ENCODE measurements at places on chromosomes 16 and 17. TPM values are rescaled to one million over a fixed set of nuclear protein-coding genes. Genes with fewer than 3 reads are reported as not detected.

GRCh38 chr16:75256696-75257343, 5.4 kb upstream of the BCAR1 start:
- no peak for DNase-seq

DNA sequence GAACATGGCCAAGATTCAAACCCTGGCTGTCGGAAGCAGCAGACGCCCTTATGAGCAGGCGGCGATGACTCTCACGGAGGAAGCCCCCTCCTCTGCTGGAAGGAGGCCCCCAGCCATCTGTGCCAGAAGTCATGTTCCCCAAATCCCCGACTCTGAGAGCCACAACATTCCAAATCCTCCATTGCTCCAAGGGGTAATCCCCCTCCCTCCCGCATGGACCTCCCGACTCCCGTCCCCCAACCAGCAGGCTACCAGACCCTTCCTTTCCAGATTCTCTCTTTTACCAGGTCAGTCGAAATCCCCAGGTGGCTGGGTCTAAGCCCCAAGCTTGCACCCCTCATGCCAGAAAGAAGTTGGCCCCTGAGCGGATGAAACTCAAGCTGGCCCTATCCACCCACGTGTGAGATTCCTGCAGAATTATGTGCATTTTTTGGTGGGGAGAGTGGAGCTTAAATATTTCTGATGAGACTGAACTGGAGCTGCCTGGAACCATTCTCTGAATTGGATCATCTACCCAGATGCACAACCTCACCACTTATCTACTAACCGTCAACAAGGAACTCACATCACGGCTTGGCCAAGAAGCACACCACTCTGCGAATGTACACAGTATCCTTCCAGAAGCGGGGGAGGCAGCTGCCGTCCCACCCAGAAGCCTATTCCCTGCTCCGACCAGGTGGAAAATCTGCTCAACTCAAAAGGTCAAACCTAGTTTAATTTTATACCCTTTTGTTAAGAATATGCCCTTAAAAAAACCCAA, 283.5 kb downstream of the C16orf95 start:
- DNase-seq: no peak

Gene PRCD
- total RNA-seq: 7.2 TPM

DNA sequence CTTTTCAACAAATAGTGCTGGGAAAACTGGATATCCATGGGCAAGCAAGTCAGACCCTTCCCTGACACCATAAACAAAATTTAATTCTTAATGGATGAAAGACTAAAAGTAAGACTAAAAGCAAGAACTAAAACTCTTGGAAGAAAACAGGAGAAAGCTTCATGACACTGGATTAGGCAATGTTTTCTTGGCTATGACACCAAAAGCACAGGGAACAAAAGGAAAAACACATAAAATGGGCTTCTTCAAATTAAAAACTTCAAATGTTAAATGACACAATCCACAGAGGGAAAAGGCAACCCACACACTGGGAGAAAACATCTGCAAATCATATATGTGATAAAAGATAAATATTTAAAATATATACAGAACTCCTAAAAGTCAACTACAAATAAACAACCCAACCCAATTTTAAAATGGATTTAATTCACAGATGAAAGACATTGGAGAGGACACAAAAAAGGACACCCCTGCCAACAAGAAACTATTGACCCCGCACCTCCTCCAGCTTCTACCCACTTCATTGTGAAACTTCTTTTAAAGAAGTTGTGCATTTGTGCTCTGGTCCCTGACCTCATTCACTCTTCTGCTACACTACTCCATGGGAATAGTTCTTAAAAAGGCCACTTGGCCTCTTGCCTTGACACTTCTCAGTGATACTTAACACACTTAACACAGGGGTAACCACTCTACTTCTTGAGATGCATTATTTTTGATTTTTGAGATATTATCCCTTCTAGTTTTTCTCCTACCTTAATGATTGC, 80.3 kb downstream of the TRIM37 start:
- no peak for DNase-seq

GRCh38 chr17:79657861-79658810, 47.3 kb upstream of the RBFOX3 start:
- no peak for DNase-seq

DNA sequence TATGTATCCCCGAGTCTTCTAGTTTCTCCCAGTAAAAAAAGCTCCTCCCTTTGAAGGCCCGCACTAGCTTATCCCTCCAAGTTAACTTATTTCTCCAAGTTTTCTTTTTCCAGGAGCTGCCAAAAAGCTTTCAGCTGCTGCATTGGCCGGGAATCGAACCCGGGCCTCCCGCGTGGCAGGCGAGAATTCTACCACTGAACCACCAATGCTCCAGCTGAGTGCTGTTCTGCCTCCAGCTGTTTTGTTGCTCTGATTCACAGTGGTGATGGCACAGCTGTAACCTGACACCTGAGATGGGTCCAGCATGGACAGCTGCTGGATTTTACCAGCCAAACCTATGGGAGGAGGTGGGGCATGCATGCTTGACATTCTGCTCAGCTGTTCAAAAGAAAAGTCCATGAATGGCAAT, 22.1 kb downstream of the VAC14 start:
- peak; percentile 73 for DNase-seq

DNA sequence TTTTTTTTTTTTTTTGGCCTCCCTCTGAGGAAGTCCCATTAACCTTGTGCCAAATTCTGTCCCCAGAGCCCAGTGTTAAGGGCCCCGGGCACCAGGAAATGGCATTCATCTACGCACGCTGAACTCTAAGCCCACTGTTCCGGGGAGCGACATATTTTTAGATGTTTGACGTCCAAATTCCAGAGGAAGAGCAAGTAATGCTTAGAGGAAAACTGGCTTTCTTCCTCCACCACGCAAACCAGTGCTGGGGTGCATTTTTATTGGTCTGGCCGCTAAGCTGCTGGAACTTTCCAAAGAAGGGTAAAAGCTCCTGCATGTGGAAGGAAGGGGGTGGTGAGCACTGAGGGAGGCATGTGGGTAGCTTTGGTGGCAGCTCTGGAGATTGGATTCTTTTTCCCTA, 8.3 kb downstream of the WFDC1 start:
- DNase-seq: no peak

DNA sequence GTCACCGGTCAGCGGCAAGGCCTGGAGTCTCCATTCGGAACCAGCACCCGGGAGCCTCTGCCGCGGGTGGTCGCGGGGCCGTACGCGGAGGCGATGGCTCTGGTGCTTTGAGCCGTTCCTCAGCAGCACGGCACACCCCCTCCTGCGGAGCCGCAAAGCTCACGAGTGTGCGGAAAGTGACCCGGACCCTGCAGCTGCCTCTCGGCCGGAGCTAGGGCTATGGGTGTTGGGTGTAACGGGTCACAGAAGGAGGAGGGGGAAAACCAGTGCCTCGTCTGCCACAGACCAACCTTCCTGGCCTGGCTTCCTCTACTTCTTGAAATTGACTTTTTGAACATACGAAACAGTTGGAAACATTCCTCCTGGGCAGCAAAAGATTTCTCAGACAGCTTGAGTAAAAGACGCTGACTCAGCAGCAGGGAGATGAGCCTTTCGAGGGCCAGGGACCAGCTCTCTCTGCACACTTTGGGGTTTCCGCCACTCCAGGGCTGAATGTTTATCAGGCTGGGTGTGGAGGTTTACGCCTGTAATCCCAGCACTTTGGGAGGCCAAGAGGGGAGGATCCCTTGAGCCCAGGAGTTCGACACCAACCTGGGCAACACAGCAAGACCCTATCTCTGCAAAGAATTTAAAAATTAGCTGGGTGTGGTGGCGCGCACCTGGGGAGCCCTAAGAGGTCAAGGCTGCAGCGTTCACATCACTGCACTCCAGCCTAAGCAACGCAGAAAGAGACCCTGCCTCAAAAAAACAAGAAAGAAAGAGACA, 26.4 kb upstream of the PITPNA start:
- DNase-seq: no peak

DNA sequence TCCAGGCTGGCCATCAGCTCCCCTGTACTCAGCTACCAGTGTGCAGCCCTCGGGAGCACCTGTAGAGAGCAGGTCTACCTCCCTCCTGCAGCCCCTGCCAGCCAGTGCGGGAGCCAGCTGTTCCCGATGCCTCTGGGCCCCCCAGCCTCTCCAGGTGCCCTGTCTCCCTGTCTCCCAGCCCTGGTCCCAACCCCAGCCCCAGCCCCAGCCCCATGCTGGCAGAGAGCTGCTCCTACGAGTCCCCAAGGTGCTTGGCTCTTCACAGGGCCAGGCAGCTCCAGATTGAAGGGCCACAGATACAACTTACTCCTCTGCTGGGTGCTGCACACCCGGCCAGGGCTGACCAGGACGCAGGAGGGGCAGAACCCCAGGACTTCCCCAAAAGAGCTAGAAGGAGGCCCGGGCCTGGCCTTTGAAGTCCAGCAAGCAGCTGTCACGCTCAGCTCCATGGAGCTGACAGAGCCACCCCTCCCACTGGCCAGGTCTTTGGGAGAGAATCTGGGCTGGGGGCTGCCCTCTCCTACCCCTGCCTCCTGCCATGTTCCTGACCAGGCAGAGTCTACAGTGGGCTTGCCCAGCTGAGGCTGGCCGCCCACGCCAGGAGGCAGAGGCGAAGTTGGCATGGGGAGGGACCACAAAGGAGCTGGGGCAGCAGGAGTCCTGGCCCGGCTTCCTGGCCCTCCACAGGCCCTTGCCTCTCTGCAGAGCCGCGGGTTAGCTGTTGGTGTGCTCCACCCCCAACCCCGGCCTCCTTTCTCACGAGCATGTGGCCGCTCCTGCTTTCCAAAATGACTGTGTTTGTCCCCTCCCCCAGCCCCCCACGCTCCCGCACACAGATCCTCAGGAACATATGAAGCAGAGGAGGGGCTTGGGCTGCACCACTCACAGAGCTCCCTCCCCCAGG, 9.5 kb upstream of the ADAM11 start:
- no peak for DNase-seq

Measured in breast epithelium (tissue), 4 donors.